Hematopoietic multipotent progenitor cell treated with erythropoietin and hydrocortisone succinate and interleukin-3 and kit ligand, for 15 days (in vitro differentiated cells): ENCODE measurements at places on chromosomes 1 and 21.

GRCh38 chr1:112982853-112983536 is 27.0 kb upstream of the SLC16A1 start:
- no peak for DNase-seq

DNA sequence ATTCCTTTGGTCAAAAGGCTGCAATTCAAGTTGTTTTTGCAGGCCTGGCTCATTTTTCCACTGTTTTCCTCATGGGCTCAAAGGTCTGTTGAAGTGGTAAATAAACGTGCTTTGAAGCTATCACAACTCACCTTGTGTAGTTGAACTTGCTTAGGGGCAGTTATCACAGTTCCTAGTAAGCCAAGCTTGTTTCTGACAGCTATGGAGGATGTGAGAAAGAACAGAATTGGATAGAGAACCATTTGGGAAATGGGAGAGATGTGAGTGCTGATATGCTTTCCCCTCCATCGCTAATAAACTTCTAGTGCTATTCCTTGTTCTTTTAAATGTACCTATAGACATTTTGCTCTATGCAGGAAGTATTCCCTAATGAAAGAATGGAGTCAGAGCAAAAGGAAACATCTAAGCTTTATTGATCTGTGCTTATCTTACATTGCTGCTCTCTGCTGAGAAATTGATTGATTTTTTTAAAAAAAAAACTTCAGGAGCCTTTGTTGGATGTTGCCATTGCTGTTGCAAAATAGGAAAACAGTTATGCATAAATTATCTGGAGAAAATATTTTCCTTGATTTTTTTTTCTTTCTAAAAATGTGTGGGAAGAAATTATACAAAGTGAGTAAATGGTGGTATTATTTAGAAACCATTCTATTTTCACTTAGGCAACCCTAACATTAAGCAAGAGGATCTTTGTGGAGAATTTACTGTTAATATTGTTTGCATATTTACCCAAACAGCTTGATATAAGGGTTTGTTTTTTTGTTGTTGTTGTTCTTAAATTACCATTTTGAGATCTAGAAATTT is 118.2 kb downstream of the MAGI3 start:
- no peak for DNase-seq

DNA sequence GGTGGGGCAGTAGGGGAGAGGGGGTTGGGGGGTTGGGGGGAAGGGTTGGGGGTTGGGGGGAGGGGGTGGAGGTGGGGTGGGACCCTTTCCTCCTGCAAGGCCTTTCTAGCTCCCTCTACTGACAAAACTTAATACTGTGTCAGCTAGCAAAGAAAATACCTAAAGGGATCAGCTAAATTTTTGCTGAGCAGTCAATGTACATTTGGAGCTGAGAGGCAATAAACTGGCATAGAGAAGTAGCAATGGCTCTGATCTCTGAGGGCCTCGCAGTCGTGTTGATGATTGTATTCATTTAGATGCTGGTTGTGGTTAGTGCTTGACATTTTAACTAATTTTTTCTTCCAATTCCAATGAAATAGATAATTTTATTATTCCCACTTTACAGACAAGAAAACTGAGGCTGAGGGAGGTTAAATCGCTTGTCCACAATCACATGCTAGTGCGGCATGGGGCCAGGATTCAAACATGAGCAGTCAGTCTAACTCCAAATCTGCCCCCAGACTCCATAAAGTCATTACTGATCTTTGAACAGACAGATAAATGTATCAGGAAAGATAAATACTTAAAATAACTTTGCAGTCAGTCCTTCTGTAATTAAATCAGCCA is 357.1 kb downstream of the DISC1 start:
- no peak for DNase-seq

DNA sequence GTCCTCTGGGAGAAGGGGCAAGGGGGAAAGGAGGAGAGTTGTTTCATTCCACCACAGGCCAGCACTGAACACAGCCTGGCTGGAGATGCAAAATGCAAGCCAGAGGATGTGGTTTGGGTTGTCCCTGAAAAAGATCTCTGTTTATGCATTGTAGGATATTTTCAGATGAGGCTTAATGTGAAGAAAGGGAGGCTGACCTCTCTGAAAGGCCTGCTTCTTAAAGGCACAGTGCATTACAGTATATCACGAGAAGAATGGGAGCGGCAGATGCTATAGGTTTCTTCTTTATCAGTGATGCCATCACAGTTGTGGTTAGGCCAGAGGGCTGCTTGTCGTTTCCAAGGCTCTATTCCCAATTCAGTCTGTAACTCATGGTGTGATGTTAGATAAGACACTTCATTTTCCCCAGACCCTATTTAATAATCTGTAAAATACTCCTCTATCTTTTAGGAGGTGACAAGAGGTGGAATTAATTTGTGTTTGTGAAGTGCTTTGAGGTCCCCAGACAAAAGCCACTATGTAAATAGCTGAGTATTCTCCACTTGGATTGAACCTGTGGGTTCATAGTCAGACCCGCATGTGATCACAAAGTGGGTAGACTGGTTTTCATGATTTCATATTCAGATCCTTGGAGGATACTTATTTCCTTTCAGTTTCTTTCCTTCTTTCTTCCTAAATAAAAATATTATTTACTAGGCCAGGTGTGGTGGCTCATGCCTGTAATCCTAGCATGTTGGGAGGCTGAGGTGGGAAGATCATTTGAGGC is 76.5 kb upstream of the WDR26 start:
- DNase-seq, result no peak

GRCh38 chr1:96674915-96675314 is 46.7 kb upstream of the PTBP2 start:
- no peak for DNase-seq

- DNase-seq, result no peak
These were observed 56.0 kb downstream of the KANK4 start for GRCh38 chr1:62263006-62263813.

GRCh38 chr1:161177936-161178244 is 583 bp upstream of the B4GALT3 start:
- peak; percentile 17 for DNase-seq

GRCh38 chr1:11058595-11059154 is 1.1 kb downstream of the SRM start:
- DNase-seq, result no peak

DNA sequence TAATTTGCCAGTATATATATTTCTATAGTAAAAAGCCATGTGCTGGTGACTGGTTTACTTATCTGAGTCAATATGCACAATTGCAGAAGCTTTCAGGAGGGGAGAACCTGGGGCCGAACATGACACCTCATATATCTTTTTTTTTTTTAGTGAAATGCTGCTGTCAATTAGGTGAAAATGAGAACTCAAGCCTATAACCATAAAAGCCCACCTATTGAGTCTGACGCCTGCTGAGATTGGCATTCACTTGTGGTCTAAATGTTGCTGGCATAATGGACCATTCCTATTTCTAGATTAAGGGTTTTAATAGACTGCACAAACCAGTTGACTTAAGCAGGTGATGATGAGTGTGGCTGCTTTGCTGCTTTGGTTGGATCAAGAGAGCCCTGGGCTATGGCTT is 10.8 kb downstream of the NTMT2 start:
- no peak for DNase-seq

GRCh38 chr1:202565890-202566602 is 144.2 kb downstream of the SYT2 start:
- no peak for DNase-seq

DNA sequence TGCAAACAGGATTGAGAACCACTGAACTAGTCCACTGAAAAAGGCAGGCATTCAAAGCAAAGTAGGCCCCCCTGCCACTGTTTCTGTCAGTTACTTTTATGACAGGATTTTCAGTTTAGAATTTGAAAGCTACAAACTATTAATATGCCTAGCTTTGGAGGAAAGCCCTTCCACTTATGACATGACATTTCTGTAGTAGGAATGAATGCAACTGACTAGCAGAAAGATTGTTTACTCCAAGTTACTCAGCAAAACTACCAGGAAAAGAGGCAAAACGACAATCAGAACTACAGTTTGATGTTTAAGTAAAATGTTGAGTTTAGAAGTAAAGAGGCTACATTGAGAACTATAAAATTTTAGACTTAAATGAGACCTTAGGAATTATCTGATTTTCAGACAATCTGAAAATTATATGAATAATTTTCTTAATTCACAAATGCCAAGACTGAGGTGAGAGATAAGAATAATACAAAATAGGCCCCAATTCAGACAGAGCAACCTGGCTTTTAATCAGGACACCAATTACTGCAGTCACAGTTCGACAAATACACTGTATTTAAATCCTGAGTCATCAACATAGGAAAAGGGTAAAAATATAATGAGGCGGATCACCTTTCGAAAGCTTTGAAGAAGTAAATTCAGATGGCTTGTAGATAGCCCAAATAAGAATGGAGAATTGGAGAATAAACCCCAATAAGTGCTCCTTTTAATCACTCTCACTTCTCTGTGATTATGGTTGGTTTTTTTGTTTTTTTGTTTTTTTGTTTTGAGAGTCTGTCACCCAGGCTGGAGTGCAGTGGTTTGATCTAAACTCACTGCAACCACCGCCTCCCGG is 2.2 kb downstream of the PRKAB2 start:
- DNase-seq, result peak; percentile 8

GRCh38 chr1:206931709-206932108 is 10.0 kb upstream of the FCMR start:
- DNase-seq, result no peak
